ENCODE measurements at places on chromosomes 12 and 14.

DNA sequence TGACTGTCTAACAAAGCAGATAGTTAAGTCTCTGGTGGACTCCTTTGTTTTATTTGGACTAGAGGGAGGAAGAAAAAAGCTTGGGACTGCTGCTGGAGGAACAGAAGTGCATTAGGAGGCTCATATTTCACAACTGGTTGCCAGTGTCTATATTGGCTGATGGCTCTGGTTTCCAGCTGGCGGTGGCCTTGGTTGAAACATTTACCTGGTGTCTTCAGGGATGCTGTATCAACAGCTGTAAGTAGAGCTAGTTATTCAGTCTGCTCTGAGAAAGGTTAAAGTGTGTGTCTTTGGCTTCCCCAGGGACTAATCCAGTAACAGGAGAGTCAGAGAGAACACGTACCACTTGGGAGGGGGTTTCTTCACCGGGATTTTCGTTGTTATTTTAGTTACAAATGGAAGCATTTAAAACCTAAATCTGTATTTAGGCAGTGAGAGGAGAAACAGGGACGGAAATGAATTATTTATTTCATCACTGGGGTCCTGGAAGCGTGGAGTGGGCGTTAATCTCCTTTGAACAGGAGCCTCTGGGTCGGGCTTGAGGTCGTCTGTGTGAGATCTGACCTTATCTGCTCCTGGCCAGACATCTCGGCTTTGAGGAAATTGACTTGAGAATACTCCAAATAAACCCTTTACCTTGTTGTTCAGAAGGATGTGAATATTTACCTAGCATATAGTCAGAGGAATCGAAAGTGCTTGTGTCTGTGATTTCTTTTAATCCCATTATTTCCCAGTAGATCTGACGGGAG is 149.9 kb downstream of the NRXN3 start:
- DNase-seq = no peak

- DNase-seq = no peak
Measured at GRCh38 chr14:64684091-64684490, 20.1 kb upstream of the PLEKHG3 start.

DNA sequence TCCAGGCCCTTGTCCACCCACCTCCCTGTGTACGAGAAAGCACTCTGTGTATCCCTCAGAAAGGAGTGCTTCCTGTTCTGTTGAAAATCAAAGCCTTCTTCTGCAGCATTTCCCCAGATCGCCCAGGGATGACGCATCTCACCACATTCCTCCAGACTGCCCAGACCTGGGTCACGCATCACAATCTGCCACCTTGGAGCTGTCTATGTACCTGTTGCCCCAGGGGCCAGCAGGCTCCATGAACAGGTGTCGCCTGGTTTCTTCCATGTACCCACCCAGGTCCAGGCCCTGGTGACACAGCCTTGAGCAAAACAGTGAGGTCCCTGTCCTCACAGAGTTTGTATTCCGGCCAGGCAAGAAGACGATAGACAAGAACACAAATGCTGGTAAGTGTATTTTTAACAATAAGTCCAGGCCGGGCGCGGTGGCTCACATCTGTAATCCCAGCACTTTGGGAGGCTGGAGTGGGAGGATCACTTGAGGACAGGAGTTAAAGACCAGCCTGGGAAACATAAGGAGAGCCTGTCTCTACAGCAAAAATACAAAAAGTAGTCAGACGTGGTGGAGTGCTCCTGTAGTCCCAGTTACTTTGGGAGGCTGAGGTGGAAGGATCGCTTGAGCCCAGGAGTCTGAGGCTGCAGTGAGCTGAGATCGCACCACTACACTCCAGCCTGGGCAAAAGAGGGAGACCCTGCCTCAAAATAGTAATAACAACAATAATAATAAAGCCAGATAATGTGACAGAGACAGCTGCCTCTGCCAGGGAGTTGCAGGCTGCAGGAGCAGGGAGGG is 6.8 kb upstream of the PPP1R13B start:
- DNase-seq = no peak

DNA sequence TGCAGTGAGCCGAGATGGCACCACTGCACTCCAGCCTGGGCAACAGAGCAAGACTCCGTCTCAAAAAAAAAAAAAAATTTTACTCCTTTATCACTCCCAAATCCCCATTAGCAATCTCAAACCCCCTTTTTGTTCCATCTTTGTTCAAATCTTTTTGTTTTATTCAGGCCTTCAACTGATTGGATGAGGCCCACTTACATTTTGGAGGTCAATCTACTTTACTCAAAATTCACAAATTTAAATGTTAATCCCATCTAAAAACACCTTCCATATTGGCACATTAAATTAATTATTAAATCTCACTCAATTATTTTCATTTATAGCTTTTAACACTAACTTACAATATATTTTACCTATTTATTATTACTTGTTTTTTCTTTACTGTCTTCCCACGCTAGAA is 27.0 kb upstream of the TXNRD1 start:
- no peak for DNase-seq

- no peak for DNase-seq
Measured at GRCh38 chr14:72775923-72776554, 117.9 kb downstream of the DPF3 start.

DNA sequence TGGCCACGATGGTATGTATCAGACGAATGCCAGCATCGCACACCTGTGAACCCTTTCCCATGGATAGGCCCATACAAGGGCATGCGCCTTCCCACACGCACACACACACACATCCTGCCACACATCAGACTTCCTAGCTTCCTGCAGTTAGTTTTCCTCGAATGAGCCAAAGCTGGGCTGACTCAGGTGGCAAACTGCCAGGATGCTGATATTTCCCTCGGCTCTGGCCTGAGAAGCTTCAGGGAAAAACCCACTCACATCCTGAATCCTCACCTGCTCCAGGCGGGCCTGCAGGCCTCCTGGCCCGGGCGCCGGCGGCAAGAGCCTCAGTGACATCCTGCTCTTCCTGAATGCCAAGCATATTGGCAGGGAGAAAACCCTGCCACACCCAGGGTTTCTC is 22.4 kb downstream of the CALM1 start:
- no peak for DNase-seq

GRCh38 chr12:91417650-91418049 is 235.0 kb upstream of the DCN start:
- no peak for DNase-seq

DNA sequence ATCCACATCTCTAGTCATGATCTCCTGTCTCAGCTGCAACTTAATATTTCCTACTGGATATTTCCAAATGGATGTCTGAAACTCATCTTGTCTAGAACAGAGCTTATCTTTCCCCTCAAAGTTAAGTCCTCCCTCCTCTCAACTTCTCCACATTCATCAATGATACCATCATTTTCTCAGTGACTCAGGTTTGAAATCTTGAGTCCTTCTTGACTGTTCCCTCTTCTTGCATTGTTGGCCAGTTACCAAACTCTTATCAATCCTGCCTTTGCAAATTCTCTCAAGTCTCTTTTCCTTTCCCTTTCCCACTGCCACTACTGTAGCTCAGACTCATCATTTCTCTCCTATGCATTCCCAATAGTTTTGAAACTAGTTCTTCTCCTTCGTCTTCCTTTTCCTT is 14.3 kb upstream of the CHURC1 start:
- no peak for DNase-seq
